Right cardiac atrium (tissue), 5 donors: ENCODE measurements at places on chromosomes 11 and 22.

GRCh38 chr11:29373725-29374124 is 643.1 kb downstream of the KCNA4 start:
- DNase-seq: no peak

DNA sequence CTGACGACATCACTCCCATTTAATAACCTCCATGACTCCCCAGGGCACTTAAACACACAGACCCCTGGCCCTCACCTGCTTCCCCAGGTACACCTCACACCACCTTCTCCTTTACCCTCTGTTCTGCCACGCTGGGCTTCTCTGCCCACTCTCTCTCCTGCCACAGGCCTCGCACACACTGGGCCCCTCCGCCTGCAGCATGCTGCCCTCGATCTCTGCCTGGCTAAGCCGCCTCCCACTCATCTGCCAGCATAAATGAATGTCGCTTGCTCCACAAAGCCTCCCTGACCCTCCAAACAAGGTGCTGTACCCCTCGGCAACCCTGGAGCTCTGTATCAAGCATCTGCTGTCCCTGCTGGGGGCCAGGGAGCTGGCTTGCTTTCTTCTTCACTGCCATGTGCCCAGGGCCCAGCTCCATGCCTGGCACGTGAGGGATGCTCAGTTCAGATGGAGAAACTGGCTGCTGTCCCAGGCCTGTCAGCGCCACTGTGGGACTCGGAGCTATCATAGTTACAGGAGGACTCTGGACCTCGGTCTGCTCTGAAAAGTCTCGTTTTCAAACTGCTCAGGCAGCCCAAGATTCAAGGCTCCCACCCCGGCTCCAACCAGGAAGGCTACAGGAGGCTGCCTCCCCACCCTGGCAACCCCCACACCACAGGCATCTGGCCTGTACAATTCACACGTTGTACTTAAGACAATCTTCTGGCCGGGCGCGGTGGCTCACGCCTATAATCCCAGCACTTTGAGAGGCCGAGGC is 11.9 kb downstream of the TTLL1 start:
- peak; percentile 69 for DNase-seq

DNA sequence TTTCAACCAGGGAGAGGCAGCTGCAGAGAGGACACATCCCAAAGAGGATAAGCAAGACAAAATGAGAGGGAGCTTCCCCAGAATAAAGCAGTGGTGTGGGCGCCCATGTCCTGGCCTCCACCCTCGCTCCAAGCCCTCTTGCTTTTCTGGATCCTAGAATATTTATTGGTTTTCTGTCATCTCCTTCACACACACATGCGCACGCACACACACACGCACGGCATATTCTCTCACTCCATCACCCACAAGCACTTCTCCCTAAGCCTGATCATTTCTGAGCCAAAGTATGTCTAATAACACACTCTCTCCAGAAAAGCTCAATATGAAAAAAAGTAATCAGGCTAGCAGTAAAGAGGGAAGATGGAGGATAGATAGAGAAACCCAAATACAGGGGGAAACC is 7.6 kb downstream of the IGSF9B start:
- no peak for DNase-seq

DNA sequence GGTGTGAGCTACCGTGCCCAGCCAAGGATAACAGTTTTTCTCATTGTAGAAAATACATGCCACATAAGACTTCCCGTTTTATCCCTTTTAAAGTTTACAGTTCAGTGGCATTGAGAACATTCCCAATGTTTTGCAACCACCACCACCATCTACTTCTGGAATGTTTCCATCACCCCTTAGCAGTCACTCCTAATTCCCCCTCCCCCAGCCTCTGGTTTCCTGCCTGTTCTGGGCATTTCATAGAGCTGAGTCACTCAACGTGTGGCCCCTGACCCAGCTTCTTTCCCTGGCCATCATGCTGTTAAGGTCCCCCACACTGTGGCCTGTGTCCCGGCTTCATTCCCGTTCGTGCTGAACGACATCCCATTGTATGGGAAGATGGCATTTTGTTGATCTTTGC is 30.7 kb downstream of the FGF4 start:
- DNase-seq: no peak

DNA sequence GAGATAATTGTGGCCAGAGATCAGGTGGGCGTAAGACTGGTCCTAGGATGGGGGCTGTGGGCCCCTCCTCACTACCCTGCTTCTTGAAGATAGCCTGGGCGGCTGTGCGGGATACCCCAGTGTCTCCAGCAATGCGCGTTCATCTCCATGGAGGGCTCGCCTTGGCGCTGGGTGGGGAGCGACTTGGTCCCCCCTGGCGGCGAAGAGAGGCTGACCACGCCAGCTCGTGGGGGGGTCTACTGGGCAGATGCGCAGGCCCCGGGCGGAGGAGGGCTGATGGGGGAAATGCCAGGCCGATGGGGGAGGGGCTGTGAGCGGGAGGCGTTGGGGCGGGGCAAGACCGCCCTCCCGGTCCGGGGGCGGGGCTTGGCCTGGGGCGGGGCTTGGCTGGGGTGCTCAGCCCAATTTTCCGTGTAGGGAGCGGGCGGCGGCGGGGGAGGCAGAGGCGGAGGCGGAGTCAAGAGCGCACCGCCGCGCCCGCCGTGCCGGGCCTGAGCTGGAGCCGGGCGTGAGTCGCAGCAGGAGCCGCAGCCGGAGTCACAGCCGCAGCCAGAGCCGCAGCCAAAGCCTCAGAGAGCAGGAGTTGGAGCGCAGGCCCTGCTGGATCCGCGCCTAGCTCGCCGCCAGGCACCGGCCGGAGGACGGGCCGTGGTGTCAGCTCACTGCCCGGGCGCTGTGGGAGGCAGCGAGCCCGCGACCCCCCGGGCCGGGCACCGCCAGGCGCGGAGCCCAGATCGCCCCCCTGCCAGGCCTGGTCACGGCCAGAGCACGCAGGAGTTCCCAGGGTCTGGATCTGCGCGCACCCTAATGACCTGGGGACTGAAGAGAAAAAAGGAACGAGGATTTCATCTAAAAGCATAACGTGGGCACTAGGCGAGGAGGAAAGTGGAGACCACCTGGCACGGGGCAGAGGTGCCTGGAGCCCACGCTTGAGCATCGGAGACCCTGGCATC is at the start of gene SLC35E4:
TSS of gene SLC35E4 (plus strand) at position 509 of the 953 bp plus-strand sequence. CDS start 670 bp downstream, outside the sequence.
- peak; percentile 98 for DNase-seq

- no peak for DNase-seq
These were observed 62.0 kb downstream of the TBC1D22A start for GRCh38 chr22:46824344-46824909.

DNA sequence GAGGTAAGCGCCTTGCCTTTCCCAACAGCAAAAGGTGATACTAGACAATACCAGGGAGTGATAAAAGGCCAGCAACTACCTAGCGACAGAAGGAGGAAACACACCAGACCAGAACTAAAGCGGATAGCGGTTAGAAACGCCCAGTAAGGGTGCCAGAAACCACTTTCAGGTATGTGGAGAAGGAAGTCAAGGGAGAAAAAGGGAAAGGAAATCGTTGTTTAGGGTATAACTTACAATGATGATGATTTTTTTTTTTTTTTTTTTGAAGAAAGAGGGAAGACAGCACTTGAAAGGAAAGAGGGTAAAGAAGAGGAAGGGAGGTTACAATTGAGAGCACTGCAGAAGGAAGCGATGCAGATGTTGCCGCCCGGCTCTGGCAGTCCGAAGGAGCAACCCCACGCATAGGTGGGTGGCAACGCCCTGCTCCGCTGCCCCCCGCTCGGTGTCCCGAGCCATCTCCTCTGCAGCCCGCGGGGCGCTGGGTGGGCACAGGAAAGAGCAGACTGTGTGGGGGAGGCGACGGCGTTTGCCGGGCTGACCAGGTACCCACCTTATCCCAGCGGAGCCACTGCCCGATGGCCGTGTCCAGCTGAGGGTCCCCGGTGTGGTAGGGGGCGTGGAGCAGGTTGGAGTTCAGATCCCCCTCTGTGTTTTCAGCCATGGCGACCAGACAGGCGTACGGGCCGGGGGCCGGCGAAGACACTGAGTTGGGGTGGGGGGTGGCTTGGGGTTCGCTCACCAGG is 561 bp downstream of the PGM2L1 start:
- no peak for DNase-seq

DNA sequence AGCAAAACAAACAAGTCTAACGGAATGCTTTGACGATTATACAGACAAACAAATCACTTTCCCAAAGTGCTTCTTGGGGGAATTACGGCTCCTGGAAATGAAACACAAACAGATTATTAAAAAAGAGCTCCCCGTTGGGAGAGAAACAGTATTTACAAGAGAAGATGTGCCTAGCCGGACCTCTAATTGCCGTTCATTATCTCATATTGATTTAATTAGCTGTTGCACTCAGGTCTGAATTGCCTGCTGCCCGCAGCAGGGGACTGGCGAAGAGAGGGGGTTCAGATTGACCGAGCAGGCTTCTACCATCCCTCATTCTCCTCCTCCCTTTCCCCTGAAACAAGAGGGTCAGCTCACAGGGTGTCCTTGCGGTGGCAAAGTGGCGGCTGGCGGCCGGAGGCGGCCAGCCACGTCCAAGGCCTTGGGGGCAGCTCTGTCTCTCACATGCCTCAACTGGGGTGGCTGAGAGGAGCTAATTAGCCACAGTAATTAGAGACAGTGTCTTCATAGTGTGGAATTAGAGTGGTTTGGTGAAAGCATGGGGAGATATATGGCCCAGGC is 295.1 kb downstream of the MIAT start:
- no peak for DNase-seq

DNA sequence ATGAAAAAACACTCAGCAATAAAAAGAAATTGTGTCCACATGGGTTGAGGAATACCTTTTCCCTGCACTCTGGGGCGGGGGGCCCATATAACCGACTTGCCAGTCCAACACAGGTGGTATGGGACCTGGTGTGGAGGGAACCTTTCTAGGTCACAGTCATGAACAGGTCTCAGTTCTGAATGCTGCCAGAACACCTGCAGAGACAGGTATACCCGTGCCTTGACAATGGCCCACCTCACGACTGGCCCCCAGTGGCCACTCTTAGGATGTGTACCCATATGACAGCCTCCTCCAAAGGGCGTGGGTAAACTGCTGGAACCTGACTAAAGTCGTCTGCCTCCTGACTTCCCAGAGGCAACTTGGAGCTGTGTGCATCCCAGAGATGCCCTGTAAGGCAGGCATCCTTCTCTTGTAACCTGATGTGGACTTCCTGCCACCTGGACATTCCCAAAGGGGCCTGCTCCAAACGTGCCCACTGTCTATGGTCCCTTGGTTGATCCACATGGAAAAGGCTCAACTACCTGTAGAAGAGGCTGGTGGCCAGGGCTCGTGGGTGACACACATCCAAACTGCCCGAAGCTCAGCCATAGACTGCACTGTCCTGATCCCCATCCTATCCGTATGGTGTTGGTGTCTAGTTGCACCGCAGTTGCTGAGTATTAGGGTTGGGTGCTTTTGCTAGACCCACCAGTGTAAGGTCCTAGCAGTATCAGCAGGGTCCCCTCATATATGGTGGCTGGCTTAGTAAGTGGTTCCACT is 859.3 kb downstream of the BRD1 start:
- DNase-seq: no peak

DNA sequence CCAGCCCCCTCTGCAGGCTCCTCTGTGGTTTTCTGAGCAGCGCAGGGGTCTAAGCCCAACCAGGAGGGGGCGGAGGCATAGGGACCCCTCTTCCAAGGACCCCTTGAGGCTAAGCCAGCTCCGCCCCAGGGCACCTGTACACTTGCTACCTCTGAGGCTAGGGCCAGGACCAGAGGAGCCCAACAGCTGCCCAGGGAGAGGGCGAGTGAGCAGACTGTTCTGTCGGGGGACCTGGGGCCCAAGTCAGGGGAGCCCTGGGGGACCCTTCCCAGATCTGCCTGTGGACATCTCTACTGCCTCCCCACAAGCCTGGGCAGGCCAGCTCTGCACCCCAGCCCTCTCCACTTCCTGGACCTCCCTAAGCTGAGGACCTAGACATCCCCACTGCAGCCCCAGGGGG is 1.8 kb downstream of the B4GALNT4 start:
- DNase-seq: peak; percentile 35

GRCh38 chr22:36435516-36436415 is 45.7 kb downstream of the TXN2 start:
- no peak for DNase-seq

DNA sequence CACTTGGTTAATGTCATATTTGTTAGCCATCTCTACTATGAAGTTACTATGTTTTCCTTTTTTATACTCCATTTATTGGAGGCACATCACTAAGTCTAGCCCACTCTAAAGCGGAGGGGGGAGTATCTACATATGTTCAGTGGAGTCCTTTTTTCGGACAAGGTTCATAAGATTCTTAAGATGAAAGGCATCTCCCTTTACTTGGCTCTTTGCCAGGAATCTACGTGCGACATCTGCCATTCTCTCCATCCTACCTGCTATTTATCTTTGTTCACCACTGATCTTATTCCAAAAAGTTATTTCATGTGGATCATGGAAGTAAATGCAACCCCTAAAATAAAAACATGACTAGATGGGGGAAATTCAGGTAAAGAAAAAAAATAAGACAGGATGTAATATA is 77.4 kb upstream of the YWHAH start:
- no peak for DNase-seq

DNA sequence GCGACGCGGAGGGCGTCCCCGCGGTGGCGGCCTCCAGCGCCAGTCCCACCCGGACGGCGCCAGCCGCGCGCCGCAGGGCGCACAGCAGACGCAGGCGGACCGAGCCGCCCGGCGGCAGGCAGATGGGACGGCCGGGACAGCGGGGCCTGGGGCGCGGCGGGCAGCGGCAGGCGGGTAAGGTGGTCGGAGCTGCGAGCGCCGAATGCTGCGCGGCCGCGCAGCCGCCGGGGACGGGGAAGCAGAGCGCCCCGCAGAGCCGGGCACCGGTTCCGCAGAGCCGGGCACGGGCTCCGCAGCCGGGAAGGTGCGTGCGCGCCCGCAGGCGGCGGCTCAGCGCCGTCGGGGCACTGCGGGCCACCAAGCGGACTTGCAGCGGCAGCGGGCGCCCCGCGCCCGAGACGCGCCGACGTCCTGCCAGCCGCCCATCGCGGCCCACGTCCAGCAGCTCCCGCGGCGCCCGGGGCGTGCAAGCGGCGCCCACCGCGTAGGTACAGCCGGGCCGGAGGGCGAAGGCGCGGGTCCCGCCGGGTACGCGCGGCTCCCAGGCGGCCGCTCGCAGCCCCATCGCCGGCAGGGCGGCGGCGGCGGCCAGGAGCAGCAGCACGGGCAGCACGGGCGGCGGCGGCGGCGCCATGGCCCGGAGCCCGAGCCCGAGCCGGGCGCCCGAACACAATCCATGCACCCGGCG is 739 bp downstream of the CELSR1 start:
- DNase-seq: peak; percentile 39

GRCh38 chr11:61193596-61193995 is 9.7 kb upstream of the PGA3 start:
- DNase-seq: no peak
